ENCODE measurements at places on chromosomes 1 and 21. TPM values are rescaled to one million over a fixed set of nuclear protein-coding genes. Genes with fewer than 3 reads are reported as not detected.

The NUAK2 gene
- total RNA-seq: 31.2 TPM

The SPATA45 gene
- total RNA-seq: not detected

The EPHA10 gene
- 0.44 TPM for total RNA-seq

The GBP5 gene
- total RNA-seq: not detected

The ALPL gene
- 0.25 TPM for total RNA-seq

The MFSD2A gene
- total RNA-seq: 4.1 TPM

The DMBX1 gene
- 0.71 TPM for total RNA-seq

The KLHDC7A gene
- 1.3 TPM for total RNA-seq

The CORT gene
- not detected for total RNA-seq

The GBP3 gene
- total RNA-seq: 1.5 TPM

The MATN1 gene
- total RNA-seq: 0.05 TPM

The ESPN gene
- total RNA-seq: 0.32 TPM

The ACOT11 gene
- total RNA-seq: 2.4 TPM

The DNAJC28 gene
- total RNA-seq: 0.33 TPM

The RAP1GAP gene
- total RNA-seq: 12.0 TPM

The KIAA1614 gene
- total RNA-seq: 1.0 TPM

The ZNF683 gene
- not detected for total RNA-seq

The SH2D2A gene
- 2.1 TPM for total RNA-seq

The KDF1 gene
- total RNA-seq: not detected

The ANXA9 gene
- 1.3 TPM for total RNA-seq

The CHI3L1 gene
- total RNA-seq: not detected

The MUTYH gene
- total RNA-seq: 6.3 TPM

The GPN2 gene
- 19.0 TPM for total RNA-seq

The C1orf94 gene
- not detected for total RNA-seq

The SLC30A2 gene
- not detected for total RNA-seq

All from A549 treated with RU486 at 1 μM for 4 hours (cell line).